Stimulated activated CD8-positive, alpha-beta memory T cell treated with anti-CD3 and anti-CD28 coated beads, Interleukin-2, amount 100 ng/mL, for 48 hours (primary cell): ENCODE measurements at places on chromosomes 5 and 9.

DNA sequence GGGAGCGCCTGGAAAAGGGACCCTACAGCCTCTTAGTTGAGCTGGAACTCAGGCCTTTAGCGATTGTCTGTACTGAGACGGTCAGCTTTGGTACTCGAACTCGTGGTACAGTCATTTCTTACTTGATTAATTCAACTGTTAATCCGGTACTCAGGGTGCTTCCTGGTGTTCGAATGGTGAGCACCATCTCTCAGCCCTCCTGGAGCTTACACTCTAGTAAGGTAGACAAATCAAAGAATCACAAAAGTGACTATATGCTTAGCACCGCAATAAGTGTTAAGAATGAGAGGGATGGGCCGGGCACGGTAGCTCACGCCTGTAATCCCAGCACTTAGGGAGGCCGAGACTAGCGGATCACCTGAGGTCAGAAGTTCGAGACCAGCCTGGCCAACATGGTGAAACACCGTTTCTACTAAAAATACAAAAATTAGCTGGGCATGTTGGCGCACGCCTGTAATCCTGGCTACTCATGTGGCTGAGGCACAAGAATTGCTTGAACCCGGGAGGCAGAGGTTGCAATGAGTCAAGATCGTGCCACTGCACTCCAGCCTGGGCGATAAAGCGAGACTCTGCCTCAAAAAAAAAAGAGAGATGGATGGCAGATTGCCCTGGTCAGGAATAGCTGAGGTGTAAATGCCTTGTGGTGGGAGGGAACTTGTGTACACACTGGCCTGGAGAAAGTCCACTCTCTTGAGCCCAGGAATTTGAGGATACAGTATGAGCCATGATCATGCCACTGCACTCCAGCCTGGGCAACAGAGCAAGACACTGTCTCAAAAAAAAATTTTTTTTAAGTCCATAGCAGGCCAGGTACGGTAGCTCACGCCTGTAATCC lies 981 bp downstream of the TCOF1 start:
- DNase-seq: no peak

GRCh38 chr9:111467778-111468367 lies 16.3 kb downstream of the ECPAS start:
- no peak for DNase-seq

DNA sequence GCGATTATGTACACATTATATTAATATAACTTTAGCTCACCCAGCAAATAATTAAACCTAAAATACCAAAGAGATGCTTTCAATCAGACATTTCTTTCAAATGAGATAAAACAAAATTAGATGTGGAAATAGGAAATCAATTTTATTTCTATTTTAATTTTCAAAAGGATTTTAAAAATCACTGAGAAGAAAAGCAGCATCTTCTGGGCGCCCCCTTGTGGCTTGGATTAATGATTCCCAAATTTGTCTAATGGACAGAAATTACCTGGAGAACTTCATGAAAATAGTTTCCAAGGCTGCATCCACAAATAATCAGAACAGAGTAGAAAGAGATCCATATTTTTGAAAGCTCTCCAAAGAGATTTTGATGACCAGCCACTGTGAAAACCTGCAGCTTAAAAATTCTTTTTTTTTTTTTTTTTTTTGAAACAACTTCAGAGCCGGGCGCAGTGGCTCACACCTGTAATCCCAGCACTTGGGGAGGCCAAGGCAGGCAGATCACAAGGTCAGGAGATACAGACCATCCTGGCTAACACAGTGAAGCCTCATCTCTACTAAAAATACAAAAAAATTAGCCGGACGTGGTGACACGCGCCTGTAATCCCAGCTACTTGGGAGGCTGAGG lies 50.9 kb upstream of the CEMIP2 start:
- DNase-seq: no peak

- DNase-seq: no peak
Observed at GRCh38 chr5:134215757-134216156, 10.1 kb downstream of the PPP2CA start.

- no peak for DNase-seq
Observed at GRCh38 chr9:3827175-3827574, 301.4 kb upstream of the RFX3 start.

DNA sequence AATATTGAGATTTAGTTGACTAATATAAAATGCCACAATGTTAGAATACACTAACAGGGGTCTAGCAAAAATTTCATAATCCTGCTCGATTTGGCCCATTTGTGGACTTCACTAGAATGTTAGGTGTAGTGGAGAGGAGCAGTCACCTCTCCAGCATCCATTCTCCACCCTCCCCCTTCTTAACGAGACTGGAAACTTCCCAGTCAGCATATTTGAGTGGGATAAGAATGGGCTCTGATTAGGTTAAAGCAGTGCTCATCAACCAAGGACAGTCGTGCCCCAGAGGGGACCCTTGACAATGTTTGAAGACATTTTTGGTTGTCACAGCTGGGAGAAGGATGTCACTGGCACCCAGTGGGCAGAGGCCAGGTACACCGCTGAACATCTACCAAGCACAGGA lies 46.7 kb downstream of the FANCC start:
- no peak for DNase-seq

GRCh38 chr5:110644357-110644756 lies 82.1 kb downstream of the TMEM232 start:
- no peak for DNase-seq

- DNase-seq: no peak
Observed at GRCh38 chr5:144198386-144198785, 27.7 kb downstream of the KCTD16 start.
